CD4-positive, alpha-beta T cell treated with Interleukin-6 for 4 hours (primary cell): ENCODE measurements at places on chromosomes 11 and 22.

- DNase-seq, result no peak
Measured at GRCh38 chr11:130721736-130722135, 194.5 kb downstream of the SNX19 start.

GRCh38 chr11:131234221-131234620 is 136.2 kb upstream of the NTM start:
- DNase-seq, result no peak

- peak; percentile 89 for DNase-seq
Measured at GRCh38 chr11:75384438-75385080, 14.8 kb upstream of the RPS3 start.

DNA sequence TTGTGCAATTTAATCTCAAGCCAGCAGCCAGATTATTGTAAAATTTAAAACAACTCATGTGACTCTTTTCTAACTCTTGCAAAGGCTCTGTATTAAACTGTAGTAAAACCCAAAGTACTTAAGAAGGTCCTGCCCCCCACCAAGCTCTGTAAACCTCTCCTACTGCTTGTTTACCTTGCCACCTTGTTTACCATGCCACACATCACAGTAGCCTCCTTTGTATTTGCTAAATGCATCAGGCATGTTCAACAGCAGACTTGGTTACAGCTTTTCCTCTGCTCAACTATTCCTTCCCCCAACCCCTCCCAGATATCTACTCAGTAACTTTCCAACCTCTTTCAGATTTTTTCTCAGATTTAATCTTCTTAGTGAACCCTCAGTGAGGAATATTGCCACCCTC is 861.6 kb downstream of the METTL15 start:
- no peak for DNase-seq

DNA sequence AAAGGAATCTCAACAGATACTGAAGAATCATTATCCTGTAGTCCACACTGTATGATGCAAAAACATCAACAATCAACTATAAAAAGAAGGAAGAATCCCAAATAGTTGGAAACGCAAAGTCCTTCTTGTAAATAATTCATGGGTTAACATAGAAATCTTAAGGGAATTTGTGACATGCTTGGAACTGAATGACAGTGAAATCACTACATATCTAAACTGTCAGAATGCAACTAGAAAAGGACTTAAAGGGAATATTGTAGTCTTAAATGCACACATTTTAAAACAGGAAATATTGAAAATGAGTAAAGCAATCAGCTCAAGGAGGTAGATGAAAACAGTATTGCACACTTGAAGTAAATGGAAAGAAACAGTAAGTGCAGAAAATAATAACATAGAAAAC is 147.6 kb upstream of the MPPED2 start:
- no peak for DNase-seq

GRCh38 chr11:70471254-70471653 is 72.9 kb downstream of the CTTN start:
- DNase-seq, result peak; percentile 15

DNA sequence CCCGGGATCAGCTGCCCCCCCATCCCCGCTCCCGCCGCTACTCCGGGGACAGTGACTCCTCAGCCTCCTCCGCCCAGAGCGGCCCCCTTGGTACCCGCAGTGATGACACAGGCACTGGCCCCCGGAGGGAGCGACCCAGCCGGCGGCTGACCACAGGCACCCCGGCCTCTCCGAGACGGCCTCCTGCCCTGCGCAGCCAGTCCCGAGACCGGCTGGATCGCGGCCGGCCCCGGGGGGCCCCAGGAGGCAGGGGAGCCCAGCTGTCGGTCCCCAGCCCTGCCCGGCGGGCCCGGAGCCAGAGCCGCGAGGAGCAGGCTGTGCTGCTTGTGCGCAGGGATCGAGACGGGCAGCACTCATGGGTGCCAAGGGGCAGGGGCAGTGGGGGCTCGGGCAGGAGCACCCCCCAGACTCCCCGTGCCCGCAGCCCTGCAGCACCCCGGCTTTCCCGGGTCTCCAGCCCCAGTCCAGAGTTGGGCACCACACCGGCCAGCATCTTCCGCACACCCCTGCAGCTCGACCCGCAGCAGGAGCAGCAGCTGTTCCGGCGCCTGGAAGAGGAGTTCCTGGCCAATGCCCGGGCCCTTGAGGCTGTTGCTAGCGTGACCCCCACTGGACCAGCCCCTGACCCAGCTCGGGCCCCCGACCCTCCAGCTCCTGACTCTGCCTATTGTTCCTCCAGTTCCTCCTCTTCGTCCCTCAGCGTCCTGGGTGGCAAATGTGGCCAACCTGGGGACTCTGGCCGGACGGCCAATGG is 3.9 kb downstream of the RASL10A start:
- DNase-seq, result no peak

DNA sequence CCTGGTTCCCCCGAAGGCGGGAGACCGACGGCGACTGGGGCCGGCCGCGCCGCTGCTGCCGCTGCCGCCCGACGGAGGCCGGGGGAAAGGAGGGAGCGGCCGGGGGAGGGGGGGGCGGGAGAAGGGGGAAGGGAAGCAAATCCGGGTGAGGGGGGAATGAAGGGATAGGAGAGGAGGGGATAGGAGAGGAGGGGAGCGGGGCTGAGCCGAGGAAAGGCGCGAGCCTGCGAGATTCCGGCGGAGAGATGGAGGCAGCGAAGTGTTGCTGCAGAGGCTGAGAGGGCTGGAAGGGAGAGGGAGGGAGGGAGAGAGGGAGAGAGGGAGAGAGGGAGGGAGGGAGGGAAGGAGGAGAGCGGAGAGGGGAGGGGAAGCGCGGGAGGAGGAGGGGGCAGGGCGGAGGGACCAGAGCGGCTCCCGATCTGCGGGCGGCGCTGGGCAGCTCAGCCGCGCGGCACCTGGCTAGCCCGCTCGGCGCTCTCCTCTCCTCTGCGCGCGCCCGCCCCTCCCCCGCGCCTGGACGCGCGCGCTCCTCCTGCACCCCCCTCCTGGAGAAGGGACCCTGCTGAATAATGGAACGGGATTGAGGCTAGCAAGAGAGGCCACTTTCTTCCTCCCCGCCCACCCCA is 52.3 kb downstream of the SLC22A12 start:
- DNase-seq, result no peak

DNA sequence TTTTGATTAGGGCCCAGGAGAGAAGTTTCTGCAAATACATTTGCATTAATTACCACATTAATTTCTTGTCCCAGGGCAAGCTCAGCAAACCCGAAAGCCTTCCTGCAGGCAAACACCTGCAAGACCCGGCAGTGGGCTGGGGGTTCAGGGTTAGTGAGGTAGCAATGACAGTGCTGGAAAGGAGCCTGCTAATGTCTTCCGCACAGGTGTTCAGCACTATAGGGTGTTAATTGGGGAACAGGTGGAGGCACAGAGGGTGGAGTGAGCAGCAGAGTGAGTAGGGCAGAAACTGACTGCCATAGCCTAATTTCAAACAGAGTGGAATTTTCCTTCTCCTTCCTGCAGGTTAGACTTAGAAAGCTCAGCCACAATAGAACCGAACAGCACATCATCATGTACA is 50.9 kb upstream of the UBASH3B start:
- no peak for DNase-seq

GRCh38 chr22:46573781-46574437 is 36.5 kb upstream of the CELSR1 start:
- DNase-seq, result no peak

DNA sequence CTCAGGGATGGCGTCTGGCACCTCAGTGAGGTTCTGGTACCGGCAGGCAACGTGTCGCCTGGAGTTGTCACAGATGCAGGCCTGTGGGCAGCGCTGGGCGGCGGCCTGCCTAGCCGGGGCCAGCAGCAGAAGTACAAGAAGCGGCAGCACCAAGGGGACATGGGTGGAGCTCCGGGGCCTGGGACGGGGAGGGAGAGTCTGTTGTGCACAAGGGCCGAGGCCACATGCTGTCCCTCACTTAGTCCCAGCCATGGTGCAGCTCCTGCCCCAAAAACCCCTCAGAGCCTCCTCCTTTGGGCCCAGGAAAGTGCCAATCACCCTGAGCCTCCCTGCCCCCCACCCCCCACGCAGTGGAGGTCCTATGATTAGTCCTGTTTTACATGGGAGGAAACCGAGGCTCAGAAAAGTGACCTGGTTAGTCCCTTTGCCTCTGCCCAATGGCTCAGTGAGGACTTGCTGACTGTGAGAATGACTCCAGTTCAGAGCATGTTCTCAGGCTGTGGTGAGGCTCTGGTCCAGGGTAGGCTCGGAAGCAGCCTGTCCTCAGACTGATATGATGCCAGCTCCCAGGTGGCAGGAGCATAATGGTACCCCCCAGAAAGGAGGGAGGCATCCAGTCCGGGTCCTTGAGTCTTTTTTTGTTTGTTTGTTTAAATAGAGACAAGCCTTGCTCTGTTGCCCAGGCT is 1.1 kb downstream of the CHADL start:
- DNase-seq, result no peak

DNA sequence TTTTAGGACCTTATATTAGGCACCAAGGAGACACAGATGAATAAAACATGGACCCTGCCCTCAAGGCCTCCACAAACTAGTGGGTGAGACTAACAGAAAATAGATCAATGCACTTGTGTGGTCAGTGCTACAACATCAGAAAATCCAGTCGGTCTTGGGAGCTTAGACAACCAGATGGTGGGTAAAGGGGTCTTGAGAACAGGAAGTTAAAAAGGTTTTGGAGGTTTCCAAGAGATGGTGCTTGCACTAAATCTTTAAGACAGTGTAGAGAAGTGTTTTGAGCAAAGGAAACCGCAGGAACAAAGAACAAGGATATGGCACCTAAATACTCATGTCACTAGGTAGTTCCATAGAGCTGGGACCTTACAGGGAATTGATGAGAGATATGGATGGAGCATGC is 56.2 kb downstream of the GALNT18 start:
- no peak for DNase-seq

DNA sequence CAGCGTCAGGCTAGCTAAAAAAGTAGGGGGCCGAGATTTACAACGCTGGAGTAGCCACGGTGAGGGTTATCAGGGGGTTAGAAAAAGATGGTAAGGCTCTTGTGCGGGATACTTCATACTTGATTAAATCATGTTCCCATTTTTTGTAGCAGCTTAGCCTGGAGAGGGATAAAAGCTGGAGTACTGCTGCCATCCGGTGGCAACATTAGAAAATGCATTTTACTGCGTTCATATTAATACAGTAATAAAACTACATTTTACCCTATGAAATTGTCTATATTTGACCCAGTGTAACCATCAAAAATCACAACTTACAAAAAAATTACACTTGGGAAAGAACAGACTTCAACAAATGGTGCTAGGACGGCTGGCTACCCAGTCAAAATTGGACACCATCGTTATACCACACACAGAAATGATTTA is 17.3 kb downstream of the RPUSD4 start:
- peak; percentile 52 for DNase-seq

DNA sequence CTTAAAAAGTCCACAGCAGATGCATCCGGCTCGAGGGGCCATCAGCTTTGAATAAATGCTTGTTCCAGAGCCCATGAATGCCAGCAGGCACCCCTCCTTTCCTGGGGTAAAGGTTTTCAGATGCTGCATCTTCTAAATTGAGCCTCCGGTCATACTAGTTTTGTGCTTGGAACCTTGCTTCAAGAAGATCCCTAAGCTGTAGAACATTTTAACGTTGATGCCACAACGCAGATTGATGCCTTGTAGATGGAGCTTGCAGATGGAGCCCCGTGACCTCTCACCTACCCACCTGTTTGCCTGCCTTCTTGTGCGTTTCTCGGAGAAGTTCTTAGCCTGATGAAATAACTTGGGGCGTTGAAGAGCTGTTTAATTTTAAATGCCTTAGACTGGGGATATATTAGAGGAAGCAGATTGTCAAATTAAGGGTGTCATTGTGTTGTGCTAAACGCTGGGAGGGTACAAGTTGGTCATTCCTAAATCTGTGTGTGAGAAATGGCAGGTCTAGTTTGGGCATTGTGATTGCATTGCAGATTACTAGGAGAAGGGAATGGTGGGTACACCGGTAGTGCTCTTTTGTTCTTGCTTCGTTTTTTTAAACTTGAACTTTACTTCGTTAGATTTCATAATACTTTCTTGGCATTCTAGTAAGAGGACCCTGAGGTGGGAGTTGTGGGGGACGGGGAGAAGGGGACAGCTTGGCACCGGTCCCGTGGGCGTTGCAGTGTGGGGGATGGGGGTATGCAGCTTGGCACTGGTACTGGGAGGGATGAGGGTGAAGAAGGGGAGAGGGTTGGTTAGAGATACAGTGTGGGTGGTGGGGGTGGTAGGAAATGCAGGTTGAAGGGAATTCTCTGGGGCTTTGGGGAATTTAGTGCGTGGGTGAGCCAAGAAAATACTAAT is 1.9 kb downstream of the NEAT1 start:
- peak; percentile 72 for DNase-seq

DNA sequence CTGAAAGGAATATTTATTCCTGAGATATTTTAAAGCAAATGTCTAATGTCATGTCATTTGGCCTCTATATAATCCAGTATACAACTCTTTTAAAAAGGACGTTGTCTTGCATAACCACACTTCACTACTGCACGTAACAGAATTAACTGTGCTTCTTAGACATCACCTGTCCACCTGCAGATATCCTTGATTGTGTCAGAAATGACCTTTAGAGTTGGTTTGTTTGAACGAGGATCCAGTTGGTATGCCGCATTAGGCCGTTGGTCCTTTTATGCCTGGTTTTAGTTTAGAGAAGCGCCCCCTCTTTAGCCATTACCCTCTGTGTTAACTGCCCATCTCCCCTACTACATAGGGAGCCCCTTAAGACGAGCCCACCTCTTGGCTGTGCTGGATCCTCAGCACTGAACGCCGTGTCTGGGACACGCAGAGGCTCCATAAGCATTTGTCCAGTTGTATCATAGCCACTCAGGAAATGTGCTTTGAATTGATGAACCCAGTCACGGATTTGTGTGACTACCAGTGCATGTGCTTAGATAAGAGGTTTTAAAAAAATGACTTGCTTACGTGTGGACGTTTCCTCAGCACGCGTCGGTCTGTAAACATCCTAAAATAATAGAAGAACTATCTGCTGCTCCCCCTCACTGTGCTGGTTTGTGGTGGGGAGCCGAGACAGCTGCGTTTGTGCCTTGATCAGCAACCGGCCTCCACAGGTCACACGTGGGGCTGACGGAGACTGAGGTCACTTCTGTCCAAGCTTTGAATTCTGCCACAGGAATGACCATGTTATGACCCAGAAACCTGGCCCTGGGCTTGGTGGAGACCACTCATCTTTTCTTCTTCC is 4.0 kb downstream of the MICAL2 start:
- DNase-seq, result no peak

- no peak for DNase-seq
Measured at GRCh38 chr11:71279916-71280645, 27.7 kb upstream of the SHANK2 start.

- DNase-seq, result no peak
Measured at GRCh38 chr22:30214703-30215407, 31.7 kb downstream of the LIF start.

DNA sequence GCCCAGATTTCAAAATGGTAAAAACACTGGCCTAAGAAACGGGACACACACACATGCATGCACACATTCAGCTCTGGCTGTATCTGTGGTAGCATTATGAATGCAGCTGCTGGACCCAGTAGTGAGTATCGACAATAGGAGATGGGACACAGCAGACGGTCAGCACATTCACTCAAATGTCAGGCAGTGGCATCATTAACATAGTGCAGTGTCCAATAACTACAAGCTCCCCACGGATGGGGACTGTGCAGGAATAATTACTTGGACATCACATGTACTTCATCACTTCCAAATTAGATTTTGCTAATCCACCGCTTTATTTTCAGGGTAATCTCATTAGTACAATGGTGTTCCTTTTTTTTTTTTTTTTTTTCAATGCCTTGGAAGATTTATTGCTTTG is 109.5 kb downstream of the FANCF start:
- no peak for DNase-seq
